ENCODE measurements at places on chromosomes 4 and X.

- DNase-seq, result peak; percentile 74
These were observed 58.4 kb upstream of the TET2 start for GRCh38 chr4:105088110-105088879.

- DNase-seq, result no peak
These were observed 41.3 kb upstream of the ATP6AP2 start for GRCh38 chrX:40539214-40540142.

DNA sequence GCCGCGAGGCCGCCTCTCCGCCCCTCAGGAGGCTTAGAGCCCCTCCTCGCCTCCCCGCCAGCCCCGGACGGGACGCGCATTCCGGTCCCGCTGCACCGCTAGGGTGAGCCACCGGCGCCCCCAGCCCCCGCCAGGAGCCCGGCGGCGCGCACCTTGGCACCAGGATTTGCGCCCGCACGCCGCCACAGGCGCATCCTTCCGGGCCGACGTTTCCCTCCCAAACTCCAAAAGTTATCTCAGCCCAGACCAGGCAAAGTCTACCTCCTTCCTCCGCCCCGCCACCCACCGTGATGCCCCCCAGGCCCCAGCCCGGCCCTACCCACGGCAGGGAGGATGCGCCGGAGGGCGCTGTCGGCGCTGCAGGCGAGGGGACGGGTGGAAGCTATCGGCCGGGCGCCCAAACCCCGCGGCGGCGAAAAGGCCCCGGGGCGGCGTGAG is 538 bp downstream of the SCML2 start:
- no peak for DNase-seq

DNA sequence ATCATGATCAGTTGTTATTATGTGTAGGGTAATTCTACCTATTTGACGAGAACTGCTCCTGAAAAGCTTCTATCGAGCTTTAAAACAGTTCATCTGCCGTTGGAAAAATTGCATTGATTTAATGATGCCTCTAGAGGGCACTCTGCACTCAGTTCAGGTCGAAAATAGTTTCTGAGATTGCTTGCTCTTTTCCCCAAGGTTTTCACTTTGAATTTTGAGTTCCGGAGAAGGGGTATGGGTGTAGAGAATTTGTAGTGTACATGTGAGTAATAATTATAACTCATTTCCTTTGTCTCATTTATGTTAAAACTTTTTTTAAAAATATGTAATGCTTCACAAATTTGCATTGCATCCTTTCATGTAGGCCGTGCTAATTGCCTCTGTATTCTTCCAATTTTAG is 28.4 kb upstream of the TNIP3 start:
- peak; percentile 25 for DNase-seq

GRCh38 chrX:46791927-46792809 is 33.2 kb upstream of the SLC9A7 start:
- DNase-seq, result peak; percentile 66

DNA sequence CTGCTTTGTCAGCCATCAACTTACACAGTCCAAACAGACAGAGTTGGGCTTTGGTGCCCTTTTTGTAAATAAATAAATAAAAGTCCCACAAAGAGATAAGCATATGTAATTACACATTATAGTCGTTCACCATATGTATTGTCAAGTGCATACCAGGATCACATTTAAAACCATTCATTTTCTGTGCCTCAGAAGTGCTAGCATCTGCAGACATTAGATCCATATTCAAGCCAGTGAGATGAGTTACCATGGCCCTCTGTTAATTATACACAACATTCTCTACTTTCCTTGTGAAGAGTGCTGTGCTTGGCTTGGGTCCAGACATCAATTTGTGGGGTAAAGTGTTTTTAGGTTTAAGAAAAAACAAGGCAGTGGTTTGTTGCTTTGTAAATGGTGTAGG is 76.8 kb downstream of the ENOX2 start:
- DNase-seq, result no peak

DNA sequence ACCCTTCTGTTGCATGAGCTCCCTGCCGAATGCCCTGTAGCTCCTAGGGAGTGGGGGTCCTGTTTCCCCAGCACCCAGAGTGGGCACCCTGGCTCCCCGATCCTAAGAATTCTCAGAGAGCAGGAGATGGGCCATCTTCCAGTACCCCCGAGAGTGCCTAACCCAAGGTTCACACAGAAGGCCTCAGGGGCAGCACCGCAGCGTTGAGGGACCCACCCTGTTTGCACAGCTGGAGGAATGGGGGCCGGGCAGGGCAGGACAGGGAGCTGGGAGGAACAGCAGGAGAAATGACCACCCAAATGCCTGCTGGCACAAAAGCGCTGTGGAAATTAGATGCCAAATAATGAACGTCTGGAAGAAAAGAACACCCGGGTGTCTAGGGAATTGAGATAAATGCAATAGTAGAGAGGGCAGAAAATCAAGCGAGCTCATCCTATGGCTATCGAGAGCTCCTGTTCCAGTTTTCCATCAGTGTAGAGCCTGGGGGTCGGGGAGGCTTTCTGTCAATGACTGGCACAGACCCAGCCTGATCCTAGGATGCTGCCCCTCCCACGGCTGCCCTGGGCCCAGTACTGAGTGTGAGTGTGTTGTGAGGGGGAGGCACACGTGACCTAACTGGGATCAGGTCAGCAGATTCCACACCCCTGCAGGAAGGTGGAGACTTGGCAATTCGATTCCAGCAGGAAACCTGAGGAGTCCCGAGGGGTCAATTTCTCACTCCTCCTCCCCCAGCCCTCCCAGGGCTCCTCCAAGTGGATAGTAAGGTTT is 25.7 kb downstream of the SEPTIN6 start:
- no peak for DNase-seq

GRCh38 chrX:118901991-118902390 is 72.4 kb upstream of the LONRF3 start:
- DNase-seq, result no peak

GRCh38 chrX:10199212-10199611 is 42.4 kb downstream of the CLCN4 start:
- DNase-seq, result no peak

- no peak for DNase-seq
These were observed 23.1 kb upstream of the TNIP3 start for GRCh38 chr4:121187206-121187605.

Data from amniotic stem cell (primary cell).